ENCODE measurements at places on chromosomes 16 and 17.

DNA sequence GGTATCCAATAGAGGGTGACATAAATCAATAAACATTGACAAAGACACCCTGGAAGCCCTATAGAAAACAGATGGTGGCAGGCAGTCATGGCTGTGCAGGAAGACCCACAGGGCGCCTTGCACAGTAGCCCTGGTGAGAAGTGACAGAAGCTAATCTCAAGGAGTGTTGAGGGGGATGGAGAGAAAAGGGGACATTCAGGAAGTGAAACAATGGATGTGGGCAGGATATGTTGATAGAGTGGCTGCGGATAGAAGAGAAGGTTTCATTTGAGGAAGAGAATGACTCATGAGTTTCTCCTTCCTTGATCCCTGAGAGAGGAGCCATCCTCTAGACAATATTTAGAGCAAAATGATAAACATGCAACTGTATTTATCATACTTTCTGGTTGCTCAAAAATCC is 468.8 kb upstream of the HSBP1 start:
- DNase-seq = no peak

GRCh38 chr17:56891751-56892150 is 22.1 kb downstream of the TRIM25 start:
- peak; percentile 59 for DNase-seq

DNA sequence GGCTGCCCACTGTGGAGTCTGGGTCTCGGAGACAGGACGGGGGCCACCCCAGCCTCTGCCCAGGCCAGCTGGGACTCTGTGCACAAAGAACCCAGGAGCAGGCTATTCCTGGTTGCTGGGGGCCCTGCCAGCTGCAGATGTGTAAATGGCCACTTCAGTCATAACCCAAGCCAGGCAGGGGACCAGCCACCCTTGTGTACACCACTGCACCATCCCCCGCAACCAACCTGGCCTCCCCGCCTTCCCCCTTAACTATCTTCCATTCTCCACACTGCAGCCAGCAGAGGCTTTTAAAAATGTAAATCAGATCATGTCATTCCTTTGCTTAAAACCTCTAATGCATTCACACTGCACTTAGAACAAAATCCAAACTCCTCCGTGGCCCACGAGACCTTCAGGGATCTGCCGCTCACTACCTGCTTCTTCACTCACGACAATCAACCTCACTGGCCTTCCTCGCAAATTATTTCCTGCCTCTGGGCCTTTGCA is 28.3 kb downstream of the RTN4RL1 start:
- DNase-seq = no peak

DNA sequence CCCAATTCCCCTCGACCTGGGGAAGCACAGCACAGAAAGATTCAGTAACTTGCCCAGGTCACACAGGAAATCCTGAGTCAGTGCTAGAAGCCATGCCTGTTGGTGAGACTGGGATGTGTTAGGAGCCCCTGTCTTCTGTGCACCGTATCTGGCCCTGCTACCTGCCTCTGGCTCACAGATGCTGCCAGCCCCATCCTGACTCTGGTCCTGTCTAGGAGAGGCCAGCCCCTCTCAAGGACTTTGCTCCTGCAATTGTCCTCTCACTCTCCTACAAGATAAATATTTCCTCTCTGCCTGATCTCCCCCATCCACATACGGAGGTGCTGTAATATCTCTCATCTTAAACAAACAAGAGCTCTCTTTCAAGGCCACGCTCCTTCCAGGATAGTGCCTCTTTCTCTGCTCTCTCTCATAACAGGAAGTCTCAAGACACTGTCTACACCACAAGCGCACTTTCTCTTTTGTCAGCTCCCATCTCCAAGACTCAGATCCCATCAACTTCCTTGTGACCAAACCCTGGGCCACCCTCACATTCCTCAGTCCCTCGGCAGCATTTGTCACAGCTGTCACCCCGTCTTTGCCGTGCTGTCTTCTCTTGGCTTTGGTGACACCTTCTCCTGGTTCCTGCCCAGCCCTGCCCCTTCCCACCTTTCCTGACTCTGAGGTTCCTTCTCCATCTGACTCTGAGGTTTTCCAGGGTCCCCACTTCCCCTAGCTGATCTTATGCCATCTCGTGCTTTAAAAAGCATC is 1.9 kb downstream of the SLC13A2 start:
- DNase-seq = no peak

- DNase-seq = no peak
Observed at GRCh38 chr17:42365136-42365535, 23.1 kb downstream of the STAT3 start.

GRCh38 chr16:81445143-81445961 is 744 bp downstream of the CMIP start:
- DNase-seq = peak; percentile 38

DNA sequence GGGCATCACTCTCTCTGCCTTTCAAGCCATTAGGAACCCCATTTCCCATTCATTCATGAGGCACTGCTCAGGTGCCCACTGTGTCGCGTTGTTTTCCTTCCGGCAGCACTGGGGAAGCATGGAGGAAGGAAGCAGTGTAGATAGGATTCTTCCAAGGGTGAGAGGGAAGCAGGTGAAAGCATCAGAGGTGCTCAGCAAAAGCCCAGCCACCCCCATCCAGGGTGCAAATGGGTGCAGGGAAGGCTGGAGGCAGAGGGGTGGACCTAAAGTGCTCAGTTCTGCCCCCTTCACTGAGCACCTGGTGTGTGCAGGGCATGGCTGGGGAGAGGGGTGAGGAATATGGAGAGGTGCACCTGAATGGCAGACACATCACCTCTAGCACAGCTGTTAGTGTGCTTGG is 3.4 kb upstream of the NXPH3 start:
- no peak for DNase-seq

DNA sequence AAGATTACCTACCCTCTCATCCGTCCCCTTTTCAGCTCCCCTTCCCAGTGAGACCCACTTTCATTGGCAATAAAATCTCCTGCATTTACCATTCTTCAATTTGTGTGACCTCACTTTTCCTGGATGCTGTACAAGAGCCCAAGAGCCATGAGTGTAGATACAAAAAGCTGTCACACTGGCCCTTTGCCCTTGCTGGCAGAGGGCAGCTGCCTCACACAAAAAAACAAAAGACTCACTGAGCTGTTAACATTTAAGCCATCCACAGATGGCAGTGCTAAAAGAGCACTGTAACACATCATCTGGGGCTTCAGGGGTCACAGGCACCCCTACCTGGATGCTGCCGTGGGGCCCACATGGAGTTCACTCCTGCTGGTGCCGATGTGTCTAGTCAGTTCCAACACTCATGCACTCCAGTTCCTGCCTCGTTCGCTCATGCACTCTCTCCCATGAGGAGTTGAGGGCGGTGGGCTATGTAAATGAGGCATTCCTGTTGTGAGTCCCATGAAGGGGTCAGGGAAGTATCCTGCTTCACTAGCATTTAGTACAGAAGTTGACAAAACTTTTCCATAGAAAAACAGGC is 123.1 kb downstream of the CA10 start:
- DNase-seq = no peak

DNA sequence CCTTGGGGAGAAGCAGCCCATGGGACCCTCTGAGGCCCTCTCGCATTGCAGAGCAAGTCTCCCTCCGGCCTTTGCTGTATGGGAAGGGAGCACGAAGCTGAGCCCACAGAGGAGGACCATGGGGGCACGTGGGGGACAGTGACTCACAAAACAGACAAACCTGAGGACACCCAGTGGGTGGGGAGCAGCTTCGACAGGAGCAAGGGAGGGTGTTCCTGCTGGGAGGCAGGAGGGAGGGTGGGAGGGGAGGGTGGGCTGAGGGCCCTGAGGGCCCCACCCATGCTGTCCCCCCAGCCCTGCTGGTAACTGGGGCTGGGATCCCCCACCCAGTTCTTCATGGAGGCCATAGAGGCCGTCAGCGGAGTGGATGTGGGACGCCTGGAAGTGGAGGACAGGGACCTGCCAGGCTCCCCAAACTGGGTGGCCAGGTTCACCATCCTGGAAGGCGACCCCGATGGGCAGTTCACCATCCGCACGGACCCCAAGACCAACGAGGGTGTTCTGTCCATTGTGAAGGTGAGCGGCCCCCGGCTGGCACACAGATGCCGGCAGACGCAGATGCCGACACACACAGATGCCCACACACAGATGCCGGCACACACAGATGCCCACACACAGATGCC is 12.5 kb downstream of the SLC22A31 start:
- DNase-seq = no peak

- DNase-seq = peak; percentile 43
Observed at GRCh38 chr17:3558603-3559269, 1.1 kb upstream of the TRPV3 start.

DNA sequence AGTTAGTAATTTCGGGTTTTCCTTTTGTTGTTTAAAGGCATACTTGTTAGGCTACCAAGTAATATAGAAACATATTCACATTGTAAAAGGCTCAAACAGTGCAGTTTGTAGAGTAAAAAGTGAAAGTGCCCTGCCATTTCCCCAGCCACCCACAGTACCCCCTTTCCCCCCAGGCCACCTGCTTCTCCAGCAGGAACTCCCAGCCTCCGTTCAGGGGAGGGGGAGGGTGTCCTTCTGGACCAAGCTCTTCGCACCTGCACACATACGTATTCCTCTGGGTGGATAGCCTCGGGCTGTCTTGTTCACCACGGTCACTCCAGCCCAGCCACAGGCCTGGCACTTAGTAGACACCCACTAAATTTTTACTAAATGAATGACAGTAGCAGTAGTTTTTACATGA is 144.5 kb downstream of the CLEC16A start:
- no peak for DNase-seq

DNA sequence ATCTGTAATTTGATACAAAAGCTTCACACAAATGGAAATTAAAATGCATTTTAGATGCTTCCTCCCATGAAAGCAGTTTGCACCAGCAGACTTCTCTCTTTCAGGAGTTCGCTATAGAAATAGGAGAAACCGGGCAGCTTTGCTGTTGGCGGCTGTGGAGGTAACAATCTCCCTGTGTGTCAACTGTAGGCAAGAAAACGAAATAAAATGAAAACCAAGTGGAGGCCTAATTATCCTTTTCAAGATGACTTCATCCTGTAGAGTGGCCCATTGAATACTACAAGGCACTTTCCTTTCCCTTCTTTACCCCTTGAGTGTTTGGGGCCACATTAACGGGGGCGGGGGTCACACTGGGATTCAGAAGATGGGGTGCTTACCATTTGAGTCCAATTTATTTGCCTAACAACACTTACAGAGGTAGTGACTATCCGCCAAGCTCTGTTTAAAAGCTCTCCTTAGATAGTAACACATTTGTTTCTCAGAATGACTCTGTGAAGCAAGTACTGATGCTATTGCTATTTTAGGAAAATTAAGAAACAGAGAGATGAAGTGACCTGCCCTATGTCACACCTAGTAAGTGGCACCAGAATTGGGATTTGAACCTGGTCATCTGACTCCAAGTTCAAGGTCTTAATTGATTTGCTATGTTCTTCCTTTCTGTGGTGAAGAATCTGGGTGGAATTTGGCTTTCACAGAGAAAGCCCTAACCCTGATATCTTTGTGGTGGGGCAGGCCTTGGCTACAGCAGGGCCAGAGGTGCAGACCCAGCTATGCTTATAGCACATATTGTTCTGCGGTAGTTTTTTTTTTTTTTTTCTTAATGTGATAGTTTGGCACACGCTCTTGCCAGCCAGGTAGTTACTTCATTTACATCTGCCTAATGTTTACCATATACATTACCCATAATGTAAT is 125.5 kb upstream of the MPHOSPH6 start:
- DNase-seq = no peak

DNA sequence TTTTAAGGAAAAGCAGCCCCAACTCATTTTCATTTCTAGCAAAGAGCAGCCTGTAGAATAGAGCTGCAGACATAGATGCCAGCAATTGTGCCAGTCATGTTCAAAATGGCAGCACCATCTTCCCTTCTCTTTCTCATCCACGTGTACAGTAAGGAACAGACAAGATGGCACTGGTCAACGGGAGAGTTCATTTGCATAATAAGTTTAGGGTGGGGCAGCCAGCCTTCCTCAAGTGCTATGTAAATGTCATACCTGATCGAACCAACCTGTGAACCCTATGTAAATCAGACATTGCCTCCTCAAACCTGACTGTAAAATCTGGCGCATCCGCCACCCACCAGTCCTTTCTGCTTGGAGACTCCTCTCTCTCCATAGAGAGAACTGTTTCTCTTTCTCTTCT is 150.0 kb upstream of the CDH13 start:
- DNase-seq = no peak
